ENCODE measurements at places on chromosomes 7 and 10.

GRCh38 chr7:152601305-152601798 lies 74.6 kb downstream of the XRCC2 start:
- DNase-seq, result no peak

GRCh38 chr10:56258378-56258777 lies 102.7 kb downstream of the ZWINT start:
- DNase-seq, result no peak

- no peak for DNase-seq
Measured at GRCh38 chr10:26839966-26840627, 20.7 kb downstream of the ABI1 start.

GRCh38 chr10:62851442-62851841 lies 35.3 kb upstream of the EGR2 start:
- DNase-seq, result no peak

GRCh38 chr7:372932-373791 lies 83.2 kb downstream of the FOXL3 start:
- DNase-seq, result no peak

DNA sequence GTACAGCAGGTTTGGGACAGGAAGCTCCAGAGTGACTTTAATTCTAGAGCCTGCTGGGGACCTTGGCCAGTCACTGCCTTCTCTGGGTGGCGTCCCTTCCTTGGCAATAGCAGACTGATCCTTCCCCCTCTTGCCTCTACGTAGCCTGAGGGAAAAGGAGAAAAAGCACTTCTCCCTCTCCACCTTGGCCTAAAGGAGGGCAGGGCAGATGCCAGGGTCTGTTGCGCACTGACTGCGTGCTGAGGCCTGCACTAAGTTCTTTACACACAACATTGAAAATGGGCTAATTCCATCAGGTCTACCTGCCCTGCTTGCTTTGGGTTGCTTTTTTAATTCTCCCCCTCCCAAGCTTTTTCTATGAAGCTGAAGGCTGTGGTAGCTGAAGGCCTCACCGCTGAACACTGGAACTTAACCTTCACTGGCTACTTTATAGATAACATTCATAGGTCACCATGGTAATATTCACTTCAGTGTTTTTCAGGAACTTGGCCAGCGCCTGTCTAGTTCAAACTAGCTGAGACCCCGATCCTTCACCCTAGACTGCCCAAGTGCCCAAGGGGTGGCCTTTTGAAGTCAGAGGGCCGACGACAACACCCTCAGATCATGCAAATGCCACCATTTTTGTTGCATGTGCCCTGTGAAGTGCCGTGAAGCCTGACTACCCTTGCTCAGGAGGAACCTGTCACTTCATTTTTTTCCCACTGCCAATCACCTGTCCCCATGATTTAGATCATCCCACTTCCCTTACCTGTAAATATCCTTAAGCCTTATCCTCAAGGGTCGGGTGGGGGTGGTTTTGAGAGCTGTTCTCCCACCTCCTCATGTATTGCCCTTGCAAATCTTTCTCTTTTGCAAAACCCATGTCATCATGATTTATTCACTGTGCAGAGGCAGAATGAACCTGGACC lies 28.7 kb downstream of the PRF1 start:
- no peak for DNase-seq

DNA sequence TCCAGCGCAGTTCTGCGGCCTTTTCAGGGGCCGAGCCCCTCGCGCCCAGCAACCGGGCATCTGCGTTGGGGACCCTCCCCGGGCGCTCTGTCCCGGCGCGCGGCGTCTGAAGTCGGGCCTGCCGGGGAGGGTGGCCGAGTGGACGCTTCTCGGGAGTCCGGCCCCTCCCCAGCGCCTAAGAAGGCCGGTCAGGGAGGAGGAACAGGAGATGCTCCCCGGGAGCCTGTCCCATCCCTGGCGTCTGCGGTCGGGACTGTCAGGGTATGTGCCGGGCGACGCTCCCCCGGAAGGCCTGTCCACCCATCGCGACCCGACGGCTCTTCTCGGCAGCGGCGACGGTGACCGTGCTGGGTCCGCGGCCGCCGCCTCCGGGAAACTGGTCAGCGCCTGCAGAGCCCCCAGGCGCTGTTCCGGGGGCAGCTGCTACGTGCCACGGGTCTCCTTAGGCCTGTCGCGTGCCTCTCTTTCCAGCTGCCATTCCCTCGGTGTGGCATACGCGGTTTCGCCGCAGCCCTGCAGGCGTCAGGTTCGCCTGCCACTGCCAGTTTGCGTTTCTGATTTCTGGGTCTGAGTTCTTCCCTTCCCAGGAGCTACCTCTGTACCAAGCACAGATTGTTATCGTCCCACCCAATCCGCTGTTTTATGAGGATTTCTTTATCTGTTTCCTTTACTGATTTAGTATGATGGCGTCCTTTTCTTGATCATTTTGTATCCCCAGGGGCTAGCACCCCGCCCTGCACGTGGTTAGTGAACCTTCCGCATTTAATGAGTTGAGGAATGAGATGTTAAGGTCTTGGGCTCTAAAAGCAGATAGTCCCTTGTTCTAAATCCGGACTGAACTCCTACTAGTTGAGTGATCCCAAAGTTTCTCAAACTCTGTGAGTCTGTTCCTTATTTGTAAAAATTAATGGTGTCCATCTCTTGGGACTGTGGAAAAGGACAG lies 782 bp downstream of the IFIT5 start:
- DNase-seq, result no peak

GRCh38 chr10:52956861-52957260 lies 184.3 kb upstream of the MBL2 start:
- DNase-seq, result no peak

DNA sequence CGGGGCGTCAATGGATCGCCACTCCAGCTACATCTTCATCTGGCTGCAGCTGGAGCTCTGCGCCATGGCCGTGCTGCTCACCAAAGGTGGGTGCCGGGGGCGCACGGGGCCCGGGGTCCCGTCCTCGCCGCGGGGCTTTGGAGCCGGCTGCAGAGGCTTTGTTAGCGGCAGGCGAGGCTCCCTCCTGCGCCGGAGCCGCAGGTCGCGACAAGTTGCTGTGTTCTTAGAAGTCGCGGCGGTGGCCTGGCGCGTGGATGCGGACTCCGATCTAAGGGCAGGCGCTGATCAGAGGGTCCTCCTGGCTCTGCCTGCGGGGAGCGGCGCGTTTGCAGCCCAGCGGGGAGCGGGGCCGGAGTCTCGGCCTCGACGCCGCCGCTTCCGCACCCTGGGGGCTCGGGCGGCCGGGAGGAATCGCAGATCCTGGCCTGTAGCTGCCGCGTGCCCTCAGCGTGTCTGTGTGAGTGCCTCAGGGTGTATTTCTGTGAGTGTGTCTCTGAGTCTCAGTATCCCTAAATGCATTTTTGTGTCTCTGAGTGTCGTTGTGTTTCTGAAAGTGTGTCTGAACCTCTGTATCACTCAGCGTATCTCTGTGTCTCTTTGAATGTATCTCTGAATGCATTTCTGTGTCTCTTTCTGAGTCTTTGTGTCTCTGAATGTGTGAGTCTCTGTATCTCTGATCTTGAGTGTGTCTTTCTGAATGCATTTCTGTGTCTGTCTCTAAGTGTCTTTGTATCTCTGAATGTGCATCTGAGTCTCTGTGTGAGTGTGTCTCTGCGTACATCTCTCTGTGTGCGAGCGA lies 766 bp downstream of the BAMBI start:
- no peak for DNase-seq

Data from NCI-H1436 treated with DMSO at 0.1 percent for 48 hours (cell line).